ENCODE measurements at places on chromosomes 12 and 14.

GRCh38 chr14:35355981-35356841 lies 48.3 kb downstream of the NFKBIA start:
- DNase-seq: no peak

DNA sequence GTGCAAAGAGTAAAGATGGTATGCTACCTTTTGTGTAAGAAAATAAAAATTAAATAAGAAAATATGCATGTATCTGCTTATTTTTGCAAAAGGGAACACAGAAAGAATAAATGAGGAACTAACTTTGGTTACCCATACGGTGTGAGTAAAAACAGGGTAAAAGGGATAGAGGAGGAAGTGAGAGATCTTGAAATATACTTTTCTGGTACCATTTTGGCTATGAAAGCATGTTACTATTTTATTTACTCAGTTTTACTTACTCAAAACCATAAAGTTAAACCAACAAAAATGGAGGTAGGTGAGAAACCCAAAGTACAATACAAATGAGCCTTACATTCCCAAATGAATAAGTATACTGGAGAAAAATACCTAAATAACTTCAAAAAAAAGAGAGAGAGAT lies 122.0 kb upstream of the EGLN3 start:
- DNase-seq: no peak

DNA sequence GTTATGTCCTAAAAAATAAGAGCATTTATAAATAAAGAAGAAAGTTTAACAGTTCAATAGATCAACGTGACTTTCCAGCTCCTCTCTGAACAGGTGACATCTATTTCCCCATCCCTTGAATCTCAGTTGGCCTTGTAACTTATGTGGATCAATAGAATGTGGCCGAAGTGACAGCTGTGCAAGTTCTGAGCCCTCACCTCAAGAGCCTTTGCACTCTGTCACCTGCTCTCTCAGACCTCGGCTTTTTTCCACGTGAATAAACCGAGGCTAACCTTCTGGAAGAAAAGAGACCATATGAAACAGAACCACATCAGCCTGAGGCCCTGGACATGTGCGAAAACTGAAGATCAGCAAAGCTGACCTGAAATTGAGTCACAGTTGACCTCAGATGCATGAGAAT lies 253.0 kb downstream of the DAD1 start:
- DNase-seq: no peak

DNA sequence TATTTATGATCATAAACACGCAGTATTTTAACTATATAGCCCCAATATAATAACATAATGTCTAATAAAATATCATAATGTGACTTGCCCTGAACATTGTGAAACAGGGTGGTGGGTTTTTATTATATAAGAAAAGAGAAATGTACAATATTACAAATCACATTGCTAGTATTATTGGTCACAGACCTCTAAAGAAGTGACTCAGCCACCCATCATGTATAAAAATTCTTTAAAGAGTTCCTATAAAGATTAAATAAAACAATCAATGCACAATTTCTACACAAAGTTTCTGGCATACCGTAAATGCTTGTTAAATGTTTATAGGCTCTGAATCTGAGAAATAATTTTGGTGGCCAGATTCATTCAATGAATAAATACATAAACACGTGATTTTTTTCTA lies 28.9 kb downstream of the ABCC9 start:
- DNase-seq: no peak

GRCh38 chr12:89933911-89934310 lies 225.3 kb upstream of the ATP2B1 start:
- no peak for DNase-seq

DNA sequence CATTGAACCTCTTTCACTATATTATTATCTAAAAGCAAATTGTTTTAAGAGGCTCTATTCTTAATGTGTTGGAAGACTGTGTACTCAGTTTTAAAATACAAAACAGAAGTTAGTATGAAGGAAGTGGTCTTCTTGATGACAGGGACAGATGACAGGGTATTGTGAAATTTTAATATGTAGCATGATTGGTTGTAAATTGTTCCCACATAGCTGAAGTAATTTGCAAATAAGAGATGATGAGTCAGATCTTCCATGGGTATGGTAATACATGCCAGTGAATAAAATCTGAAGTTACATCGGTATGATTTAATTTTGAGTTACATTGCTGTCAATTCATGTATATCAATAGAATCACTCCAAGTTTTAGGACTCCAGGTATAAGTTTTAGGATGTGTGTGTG lies 454.8 kb downstream of the AEBP2 start:
- no peak for DNase-seq

DNA sequence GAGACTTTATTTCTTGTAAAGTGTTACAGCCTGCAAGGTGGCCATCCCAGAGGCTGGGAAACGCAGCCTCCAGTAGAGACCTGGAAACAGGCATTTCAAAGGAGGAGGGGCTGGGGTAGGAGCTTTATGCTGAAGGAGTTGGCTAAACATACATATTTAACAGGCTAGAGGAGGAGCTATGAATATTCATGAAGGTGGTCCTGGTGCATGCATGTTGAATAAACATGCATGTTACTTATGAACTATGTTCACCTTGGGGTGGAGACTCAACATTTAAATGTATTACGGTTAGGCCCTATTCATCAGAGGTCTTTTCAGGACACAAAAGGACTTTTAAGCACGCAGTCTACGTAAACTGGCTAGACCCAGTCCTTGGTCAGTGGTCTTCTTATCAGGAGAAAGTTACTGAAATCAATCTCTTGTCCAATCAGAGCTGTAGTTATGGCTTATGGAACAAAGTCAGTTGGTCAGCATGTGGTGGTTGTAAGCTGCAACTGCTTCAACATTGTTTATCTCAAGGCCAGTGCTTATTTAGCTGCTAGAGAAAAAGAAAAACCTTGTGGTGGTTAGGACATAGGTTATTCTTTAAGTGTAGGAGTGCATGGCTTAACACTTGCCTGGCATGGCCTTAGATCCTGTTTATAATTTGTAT lies 11.4 kb upstream of the ARF6 start:
- no peak for DNase-seq

DNA sequence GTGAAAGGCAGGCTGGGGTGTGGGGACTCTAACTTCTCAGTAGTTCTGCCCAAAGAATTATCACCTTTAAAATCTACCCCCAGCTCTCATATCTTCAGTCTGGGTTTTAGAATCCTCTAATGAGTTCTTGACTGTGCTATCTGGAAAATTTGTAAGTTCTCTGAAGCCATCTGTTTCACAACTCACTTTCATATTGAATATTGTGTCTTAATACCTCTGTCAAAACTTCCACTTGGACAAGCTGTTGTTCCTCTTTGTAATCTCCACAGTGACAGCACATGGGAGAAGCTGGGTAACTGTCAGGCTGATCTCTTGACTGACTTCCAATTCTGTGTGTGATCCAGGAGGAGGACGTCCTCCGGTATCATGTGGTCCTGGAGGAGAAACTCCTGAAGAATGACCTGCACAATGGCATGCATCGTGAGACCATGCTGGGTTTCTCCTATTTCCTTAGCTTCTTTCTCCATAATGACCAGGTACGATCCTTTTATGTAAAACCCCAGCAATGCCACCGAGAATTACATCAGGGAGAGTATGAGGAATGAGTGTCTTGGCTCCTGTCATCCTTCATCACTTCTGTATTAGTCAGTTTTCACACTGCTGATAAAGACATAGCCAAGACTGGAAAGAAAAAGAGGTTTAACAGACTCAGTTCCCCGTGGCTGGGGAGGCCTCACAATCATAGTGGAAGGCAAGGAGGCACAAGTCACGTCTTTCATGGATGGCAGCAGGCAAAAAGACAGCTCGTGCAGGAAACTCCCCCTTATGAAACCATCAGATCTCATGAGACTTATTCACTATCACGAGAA lies 111.9 kb downstream of the STAB2 start:
- DNase-seq: no peak

GRCh38 chr14:86414146-86414545 lies 884.2 kb downstream of the FLRT2 start:
- no peak for DNase-seq

Data from endothelial cell (in vitro differentiated cells).